ENCODE measurements at places on chromosomes 1 and 21.
A peak's percentile ranks its signal among the peaks of the same experiment; 100 is the strongest.

GRCh38 chr1:228147151-228147693, 2.5 kb upstream of the GJC2 start:
- no peak for DNase-seq

GRCh38 chr1:157966031-157966537, 27.4 kb upstream of the KIRREL1 start:
- no peak for DNase-seq

DNA sequence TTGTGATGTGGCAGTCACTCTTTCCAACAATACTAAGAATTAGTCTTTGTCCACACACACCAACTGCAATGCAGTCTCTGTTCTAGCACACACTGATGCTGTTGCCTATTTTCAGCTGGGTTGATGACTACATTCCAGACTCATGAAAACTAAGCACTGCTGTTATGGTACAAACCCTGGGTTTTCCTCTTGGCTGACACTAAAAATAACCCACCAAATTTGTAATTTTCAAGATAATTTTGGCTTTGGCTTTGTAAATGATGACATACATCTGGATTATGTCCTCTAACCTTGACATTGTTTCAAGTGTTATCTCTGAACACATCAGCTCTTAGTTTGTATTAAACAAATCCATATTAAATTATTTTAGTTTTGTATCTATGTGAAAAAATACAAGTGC, 444.8 kb downstream of the PTPRC start:
- DNase-seq: no peak

GRCh38 chr1:219174460-219175211, 958 bp downstream of the LYPLAL1 start:
- DNase-seq: peak; percentile 16

GRCh38 chr1:160068225-160068624, 1.7 kb downstream of the KCNJ10 start:
- DNase-seq: no peak

- DNase-seq: no peak
Observed at GRCh38 chr1:234357831-234358230, 15.4 kb upstream of the COA6 start.

DNA sequence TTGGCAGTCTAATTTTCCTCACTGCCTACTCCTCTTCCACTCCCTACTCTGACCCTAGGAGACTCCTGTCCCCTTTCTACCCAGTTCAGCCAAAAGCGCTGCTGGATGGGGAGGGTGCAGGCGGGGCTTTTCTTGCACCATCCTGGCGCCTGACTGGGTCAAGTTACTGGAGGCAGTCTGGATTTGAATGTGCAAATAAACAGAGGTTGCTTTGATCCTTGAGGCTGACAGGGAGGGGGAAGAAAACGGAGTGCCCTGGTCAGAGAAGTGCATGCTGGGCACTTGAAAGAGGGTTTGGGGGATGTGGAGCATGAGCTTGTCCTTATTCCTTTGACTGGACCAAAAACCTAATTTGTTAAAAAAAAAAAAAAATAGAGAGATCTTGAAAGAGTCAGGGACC, 76.8 kb upstream of the SOX13 start:
- DNase-seq: no peak

GRCh38 chr1:206682111-206682510, 2.6 kb upstream of the MAPKAPK2 start:
- DNase-seq: no peak
